ENCODE measurements at places on chromosomes 5 and 9. TPM values are rescaled to one million over a fixed set of nuclear protein-coding genes. Genes with fewer than 3 reads are reported as not detected.

The GABRA1 gene
- not detected for total RNA-seq

The HBEGF gene
- total RNA-seq, result 27.9 TPM

The SPATA6L gene
- not detected for total RNA-seq

The CRB2 gene
- not detected for total RNA-seq

The PSD2 gene
- not detected for total RNA-seq

The BICD2 gene
- 49.5 TPM for total RNA-seq

Data from MG63 (cell line).